ENCODE measurements at places on chromosomes 13 and 19. TPM values are rescaled to one million over a fixed set of nuclear protein-coding genes. Genes with fewer than 3 reads are reported as not detected.

IZUMO2 gene
- polyA plus RNA-seq: not detected

MEIOSIN gene
- polyA plus RNA-seq: not detected

ATP4B gene
- not detected for polyA plus RNA-seq

GRCh38 chr19:18629166-18630088 lies 7.4 kb upstream of the KLHL26 start:
- no peak for DNase-seq

IGFL1 gene
- polyA plus RNA-seq: not detected

MKNK2 gene
- polyA plus RNA-seq: 101 TPM

DNA sequence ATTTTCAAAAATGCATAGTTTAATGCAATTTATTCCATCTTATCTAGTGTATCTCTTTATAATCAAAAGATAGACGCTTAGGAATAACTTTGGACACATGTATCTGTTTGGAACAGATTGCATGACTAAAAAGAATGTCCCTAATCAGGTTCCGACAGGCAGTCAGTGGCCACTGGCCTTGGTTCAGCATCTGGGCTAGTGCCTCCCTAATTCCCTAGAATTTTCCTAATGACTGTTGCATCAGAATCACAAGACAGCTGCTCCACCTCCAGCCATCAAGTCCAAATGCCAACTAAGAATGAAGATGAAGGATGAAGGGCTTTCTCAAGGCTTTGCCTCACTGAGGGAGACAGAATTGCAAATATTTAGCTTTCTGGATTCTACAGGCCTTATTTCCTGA lies 173.8 kb downstream of the EFNB2 start:
- no peak for DNase-seq

GRCh38 chr13:74026753-74027152 lies 107.5 kb downstream of the KLF12 start:
- DNase-seq: peak; percentile 53

DNA sequence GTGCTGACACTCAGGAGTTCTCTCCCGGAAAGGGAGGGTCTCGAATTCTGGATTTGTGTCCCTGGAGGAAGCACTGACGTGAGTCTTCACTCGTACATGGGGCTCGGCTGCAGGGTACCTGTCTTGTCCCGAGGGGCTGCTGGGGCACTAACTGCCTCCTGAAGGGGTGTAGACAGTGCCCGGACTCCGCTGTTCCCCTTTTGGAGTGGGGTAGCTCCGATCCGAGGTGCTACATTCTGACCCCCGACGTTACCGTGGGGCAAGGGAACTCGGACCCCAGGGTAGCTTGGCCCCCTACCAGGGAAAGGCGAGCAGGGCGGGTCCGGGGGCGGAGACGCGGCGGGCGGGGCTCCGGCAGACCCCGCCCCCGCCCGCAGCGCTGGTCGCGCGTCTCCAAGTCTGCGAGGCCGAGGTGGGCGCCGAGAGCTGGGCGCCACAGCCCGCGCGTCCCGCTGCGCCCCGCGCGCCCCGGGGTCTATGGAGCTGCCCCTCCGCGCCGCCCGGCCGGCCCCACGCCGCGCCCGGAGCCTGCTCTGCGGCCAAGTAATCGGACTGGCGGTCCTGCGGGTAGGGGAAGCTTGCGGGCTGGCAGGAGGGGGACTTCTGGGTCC lies at the start of gene NPAS1:
NPAS1 (plus strand) TSS at position 407 of the 611 bp plus-strand sequence. CDS start 1,211 bp downstream, outside the sequence.
- DNase-seq: no peak

- no peak for DNase-seq
Observed at GRCh38 chr19:38924388-38924787, 6.2 kb downstream of the SARS2 start.

- no peak for DNase-seq
Observed at GRCh38 chr19:49070416-49070815, 2.1 kb downstream of the KCNA7 start.

DNA sequence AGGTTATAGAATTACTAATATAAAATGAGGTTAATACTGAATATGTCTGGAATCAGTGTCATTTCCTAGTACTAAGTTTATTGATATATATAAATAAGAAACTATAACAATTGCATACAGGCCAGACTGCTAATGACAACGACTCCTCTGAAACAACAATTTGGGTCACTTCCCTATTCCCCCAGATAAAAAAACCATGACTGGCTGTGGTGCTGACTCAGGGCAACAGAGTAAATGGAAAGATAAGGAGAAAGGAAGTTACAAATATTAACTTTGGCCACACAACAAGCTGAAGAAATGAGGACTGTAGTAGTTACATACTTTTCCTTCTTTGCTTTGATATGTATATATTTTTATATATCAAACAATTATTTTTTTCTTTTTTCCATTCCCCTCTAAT lies 263.7 kb upstream of the PCDH9 start:
- no peak for DNase-seq

PGLYRP1 gene
- polyA plus RNA-seq: not detected

VSTM1 gene
- not detected for polyA plus RNA-seq

SHFL gene
- 40.5 TPM for polyA plus RNA-seq

SLC8A2 gene
- polyA plus RNA-seq: not detected

CLDND2 gene
- 2.0 TPM for polyA plus RNA-seq

DNA sequence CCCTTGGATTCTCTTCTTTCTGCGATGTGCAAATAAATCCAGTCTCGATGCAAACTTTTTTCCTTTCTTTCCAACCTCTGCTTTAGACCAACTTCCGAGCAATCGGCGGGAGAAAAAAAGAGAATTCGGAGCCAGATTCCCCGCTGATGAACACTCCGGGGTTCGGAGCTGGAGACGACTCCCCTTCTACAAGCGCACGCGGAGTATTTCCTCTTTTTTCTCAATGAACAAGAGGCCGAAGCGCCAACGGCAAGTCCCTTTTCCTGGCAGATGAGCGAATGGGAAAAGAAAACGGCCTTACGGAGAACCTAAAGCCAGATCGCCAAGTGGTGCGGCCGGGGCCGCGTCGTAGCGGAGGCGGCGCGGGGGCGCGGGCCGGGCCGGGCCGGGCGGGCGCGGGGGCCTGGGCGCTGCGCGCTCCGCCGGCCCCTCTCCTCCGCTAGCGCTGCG lies 250 bp downstream of the SPRY2 start:
- peak; percentile 70 for DNase-seq

DNA sequence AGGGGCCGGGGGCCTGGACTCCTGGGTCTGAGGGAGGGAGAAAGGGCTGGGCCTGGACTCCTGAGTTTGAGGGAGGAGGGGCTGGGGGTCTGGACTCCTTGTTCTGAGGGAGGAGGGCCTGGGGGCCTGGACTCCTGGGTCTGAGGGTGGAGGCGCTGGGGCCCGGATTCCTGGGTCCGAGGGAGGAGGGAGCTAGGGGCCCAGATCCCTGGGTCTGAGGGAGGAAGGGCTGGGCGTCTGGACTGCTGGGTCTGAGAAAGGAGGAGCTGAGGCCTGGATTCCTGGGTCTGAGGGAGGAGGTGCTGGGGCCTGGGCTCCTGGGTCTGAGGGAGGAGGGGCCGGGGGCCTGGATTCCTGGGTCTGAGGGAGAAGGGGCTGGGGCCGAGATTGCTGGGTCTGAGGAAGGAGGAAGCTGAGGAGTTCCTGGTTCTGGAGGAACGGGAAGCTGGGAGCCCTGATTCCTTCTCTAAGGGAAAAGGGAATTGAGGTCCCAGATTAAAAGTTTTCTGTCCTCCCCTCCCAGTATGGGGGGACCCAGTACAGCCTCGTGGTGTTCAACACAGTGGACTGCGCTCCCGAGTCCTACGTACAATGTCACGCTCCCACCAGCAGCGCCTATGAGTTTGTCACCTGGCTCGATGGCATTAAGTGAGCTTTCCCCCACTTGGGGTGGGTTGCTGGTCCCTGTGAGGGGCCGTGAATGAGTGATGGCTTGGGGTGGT lies 721 bp downstream of the MED25 start:
- no peak for DNase-seq

GRCh38 chr19:398719-399118 lies 10.2 kb downstream of the C2CD4C start:
- DNase-seq: no peak

DNA sequence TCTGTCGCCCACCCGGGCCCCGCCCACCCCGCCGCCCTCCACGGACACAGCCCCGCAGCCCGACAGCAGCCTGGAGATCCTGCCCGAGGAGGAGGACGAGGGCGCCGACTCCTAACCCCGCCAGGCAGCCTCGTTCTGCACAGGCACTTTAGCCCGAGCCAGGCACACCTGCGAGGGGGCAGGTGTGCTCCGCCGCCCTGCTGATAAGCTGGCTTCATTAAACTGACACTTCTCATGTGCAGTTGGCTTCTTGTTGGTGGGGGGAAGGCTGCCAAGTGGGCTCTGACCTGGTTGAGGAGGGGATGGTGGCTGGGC lies 8.2 kb downstream of the IL4I1 start:
- no peak for DNase-seq

HAUS8 gene
- polyA plus RNA-seq: 7.4 TPM

ZNF792 gene
- 5.3 TPM for polyA plus RNA-seq

- DNase-seq: peak; percentile 18
Observed at GRCh38 chr13:92463134-92463533, 763.5 kb upstream of the GPC6 start.

SYCN gene
- polyA plus RNA-seq: not detected

GRCh38 chr13:40916207-40916998 lies 102.7 kb downstream of the ELF1 start:
- DNase-seq: no peak

PNMA8C gene
- polyA plus RNA-seq: 0.49 TPM

DNA sequence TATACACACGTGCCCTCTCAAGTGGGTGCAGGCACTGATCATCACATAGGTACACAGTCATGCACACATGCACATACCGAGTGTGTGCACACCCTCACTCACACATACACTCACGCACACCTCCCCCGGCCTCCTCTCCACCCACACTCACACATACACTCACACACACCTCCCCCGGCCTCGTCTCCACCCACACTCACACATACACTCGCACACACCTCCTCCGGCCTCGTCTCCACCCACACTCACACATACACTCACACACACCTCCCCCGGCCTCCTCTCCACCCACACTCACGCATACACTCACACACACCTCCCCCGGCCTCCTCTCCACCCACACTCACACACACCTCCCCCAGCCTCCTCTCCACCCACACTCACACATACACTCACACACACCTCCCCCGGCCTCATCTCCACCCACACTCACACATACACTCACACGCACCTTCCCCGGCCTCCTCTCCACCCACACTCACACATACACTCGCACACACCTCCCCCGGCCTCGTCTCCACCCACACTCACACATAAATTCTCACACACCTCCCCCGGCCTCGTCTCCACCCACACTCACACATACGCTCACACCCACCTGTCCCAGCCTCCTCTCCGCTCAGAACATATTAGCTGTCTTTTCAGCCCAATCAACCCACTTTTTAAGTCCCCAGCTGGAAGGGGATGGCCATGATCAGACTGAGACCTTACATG lies 105.2 kb upstream of the VSTM2B start:
- no peak for DNase-seq

DNA sequence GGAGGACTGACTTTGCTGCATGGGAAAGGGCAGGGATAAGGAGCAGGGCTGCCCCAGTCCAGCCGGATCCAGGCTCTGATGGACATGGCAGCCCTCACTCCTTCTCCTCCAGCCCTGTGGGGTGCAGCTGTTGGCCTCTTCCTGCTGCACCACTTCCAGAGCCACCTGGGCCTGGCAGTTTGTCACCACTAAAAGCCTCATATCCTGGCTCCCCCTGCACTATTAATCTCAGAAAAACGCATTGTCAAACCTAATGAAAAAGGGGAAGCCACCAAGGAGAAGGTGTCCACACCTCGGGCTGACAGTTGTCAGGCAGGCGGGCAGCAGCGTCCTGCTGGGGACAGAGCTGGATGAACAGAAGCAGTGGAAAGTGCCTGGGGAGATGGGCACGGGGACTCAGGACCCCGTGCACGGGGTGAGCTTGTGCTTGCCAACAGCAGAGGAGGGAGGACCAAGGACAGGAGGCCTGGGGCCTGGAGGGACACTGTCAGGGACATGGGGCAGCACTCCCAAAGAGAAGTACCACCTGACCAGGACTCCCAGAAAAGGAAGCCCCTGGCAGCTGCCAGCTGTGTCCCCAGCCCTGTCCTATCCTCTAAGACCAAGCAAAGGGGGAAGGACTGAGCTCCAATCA lies 151.1 kb upstream of the TSHZ3 start:
- DNase-seq: no peak

- no peak for DNase-seq
Observed at GRCh38 chr13:78701383-78701782, 42.4 kb upstream of the OBI1 start.

DNA sequence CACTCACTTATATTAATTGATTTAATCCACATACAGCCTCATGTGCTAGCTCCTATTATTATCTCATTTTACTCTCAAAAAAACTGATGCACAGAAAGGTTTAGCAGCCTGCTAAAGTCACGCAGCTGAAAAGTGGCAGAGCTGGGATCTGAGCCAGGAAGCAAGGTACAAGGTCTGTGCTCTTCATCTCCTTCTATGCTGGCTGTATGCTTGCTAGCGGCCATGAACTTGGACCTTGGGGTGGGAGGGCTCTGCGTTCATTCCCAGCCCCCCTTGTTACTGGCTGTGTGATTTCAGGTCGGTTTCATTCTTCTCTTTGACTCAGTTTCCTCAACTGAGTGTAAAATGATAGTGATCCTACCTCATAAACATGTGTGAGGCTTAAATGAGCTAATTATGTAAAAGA lies 69.8 kb downstream of the ALOX5AP start:
- no peak for DNase-seq

SPACA4 gene
- not detected for polyA plus RNA-seq

GRCh38 chr19:48554385-48555091 lies 2.6 kb downstream of the SULT2B1 start:
- peak; percentile 75 for DNase-seq

ODAD3 gene
- polyA plus RNA-seq: not detected

GRCh38 chr19:2446381-2446780 lies 10.4 kb downstream of the LMNB2 start:
- no peak for DNase-seq

- DNase-seq: no peak
Observed at GRCh38 chr19:47615714-47616113, 6.8 kb downstream of the BICRA start.

RNF113B gene
- polyA plus RNA-seq: not detected

DNA sequence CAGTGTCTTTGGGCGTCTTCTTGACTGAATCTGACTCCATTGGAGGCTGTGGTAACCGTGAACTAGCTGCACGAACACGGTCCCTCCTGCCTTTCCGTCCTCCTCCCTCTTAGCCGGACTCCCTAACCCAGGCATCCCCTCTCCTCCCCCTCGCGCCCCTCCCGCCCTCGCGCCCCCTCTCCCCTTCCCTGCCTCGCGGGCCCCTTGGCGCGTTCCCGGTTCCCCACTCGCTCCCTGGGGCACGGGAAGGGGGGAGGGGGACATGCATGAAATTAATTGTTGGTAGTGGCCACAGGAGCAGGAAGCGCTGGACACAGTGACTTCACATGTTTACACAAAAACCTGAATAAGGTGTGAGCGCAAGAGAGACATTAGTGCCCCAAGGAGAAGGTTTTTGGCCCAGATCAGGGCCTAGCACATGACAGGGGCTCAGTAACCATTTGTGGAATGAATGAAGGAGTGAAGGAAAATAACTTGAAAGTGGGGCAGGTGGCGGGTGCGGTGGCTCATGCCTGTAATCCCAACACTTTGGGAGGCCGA lies 279 bp downstream of the DMRTC2 start:
- DNase-seq: no peak

DNA sequence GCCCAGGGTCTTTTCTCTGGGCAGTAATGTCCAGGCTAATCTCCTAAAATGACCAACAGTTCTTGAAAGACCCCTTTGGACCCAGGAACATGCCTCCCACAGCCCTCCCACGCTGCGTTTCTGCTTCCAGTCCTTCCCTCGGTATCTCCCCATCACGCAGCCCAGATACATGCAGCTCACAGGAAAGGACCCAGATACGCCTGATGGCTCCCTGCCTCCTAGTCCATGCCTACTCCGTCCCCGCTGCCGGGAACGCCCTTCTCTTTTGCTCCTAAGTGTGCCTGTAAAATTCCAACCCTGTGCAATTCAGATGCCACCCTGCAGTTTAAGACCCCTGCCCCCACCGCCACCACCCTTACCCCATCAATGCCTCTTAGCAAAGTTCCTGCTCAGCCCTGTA lies 778 bp downstream of the MUC16 start:
- DNase-seq: no peak

KANK3 gene
- polyA plus RNA-seq: 1.3 TPM

Measured in small intestine (tissue), 16 donors.